T-cell (primary cell): ENCODE measurements at places on chromosomes 7 and 10.

DNA sequence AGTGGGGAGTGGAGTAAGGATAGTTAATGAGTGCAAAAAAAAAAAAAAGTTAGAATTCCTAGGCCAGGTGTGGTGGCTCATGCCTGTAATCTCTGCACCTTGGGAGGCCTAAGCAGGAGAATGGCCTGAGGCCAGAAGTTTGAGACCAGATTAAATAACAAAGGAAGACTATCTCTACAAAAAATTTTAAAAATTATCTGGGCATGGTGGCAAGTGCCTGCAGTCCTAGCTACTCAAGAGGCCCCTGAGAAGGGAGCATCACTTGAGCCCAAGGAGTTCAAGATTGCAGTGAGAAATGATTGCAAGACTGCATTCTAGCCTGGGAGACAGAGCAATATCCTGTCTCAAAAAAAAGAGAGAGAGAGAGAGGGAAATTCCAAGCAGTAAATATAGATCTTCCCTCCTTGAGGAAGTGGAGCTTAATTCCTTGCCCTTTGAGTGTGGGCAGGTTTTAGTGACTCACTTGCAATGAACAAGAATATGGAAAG is 19.5 kb upstream of the CSTF2T start:
- DNase-seq: no peak

DNA sequence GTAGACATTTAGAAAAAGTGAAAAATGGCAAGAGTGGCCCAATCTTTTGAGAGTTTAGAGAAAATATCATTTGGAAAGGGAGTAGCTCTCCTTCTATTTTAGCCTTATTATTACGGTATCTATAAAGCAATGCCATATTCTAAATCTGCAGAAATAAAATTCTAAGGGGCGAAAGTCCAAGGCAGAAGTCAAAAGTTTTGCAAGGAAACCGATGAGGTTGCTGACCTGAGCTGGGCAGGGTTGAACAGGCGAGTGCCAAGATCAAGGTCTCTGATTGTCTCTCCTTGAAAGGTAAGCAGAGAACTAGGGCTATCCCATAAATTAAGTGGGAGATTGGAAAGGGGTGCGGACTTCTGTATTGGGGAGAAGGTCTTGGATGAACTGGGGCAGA is 11.7 kb downstream of the TRIM56 start:
- DNase-seq: no peak

DNA sequence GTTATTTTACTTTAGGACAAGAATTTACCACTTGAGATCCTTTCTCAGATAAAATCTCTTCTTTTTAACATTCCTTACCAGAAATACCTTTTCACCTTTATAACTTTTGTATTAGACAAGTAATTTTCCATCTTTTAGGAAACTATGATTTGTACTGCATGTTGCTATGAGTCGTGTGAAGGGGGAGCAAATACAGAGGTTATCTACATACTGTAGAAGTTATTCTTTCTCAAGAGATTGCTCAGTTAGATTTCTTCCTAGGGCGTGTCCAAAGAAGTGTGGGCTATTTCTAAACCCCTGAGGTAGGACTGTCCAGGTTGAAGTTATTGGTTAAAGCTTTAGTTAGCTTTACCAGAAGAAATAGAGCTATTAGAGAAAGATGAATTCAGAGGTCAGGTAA is 30.2 kb upstream of the ARHGAP12 start:
- DNase-seq: no peak

DNA sequence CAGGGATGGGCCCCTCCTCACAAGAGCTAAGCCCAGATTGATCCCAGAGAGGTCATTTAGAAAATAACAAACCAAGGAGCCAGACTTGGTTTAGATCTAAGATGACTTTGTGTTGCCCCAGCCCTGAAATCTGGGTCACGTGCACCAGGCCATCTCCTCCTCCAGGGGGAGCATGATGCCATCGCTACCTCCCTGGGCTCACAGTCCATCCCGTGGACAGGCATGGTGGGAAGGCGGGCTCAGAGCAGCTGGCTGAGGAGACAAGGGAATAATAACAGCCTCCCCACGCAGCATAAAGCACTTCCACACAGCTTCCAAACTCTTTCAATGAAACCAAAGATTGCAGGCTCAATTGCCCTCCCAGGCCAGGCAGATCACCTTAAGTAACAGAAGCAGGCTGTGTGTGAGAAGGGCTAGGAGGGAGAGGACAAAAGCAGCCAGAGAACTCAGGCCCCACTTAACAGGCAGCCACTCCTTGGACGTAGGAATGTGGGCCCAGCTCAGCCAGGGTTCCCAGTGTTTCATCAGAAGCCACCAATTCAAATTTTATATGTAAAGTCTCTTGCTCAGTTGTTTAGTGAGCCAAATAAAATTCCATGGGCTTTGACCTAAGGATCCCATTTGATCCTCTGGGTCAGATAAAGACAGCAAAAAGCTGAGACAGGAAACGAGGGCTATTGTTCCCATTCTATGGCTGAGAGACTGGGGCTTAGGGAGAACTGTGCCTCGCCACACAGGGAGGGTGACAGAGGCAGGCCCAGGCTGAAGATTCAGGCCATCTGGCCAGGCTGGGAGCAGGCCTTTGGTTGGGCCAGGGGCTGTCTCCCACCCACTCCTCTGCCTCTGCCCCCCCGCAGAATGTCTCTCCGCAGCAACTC is 100.2 kb downstream of the COL13A1 start:
- DNase-seq: no peak

DNA sequence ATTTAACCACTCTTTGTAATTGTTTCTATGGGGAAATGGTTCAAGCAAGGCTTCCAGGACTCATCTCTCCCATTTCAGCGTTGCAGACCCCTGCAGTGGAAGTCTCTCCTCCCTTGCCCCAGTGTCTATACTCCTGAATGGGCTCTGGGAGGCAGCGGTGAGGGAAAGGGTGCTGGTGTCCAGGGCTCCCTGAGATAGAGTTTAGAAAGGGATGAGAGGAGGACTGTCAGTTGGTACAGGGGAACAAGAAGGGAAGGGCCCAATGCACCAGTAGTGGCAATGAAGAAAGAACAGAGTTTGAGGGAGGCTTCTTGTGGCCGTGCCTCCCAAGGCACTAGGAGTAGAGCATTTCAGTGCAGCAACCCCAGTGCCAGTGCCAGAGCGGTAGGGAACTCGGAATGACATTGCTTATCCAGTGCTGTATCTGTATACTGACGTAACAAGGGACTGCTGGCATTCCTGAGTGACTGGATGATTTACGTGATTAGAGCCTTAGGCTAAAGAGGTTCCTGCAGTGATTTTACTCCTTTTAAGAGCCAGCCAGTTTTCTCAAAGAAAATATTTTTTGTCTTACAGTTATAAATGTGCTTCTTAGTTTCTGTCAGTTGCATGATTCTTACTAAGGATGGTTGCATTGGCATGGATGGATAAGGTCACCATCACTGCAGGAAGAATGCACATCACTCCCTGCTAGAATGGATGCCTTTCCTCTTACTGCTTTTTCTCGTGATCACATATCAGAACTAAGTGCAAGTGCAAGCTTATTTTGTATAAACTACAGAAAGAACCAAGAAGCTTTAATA is 28.0 kb downstream of the PRPF18 start:
- DNase-seq: no peak

GRCh38 chr7:44439926-44440325 is 50.5 kb downstream of the NUDCD3 start:
- DNase-seq: no peak

- no peak for DNase-seq
These were observed 99.4 kb upstream of the EFCAB10 start for GRCh38 chr7:105680505-105681187.

GRCh38 chr7:52779004-52779403 is 256.4 kb upstream of the POM121L12 start:
- DNase-seq: no peak

- DNase-seq: no peak
These were observed 10.5 kb downstream of the PLXDC2 start for GRCh38 chr10:19826712-19827111.

DNA sequence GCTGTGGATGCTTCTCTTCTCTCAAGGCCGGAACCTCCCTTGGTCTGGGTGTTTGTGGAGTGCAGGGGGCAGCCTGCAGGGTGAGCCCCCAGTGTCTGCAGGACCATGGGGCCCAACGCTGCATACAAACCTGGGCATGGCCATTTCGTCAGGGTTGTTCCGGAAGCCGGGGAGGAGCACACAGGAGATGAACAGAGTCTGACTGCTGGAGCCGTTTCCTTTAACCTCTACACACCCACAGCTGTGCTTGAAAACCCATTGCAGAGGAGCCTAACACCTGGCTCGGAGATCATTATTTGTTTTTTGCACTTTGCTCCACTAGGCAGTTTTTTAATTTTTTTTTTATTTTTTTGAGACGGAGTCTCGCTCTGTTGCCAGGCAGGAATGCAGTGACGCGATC is 167.6 kb upstream of the INSYN2A start:
- no peak for DNase-seq

GRCh38 chr10:1683649-1684048 is 53.7 kb downstream of the ADARB2 start:
- no peak for DNase-seq

DNA sequence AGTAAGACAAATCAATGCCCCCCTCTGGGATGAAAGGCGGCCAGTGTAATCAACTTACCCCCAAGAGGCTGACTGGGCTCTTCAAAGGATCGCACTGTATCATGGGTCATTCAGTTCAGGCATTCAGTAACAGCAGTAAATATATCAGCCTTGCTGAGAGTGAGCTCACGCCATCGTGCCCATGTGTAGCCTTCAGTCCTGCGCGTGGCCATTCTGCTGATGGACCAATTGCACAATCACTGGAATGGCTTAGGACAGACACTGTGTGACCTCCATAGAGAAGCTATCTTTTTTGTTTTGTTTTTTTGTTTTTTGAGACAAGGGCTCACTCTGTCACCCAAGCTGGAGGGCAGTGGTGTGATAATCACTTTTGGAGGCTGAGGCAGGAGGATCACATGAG is 9.1 kb upstream of the PRKRIP1 start:
- no peak for DNase-seq

GRCh38 chr10:3040069-3040468 is 27.3 kb upstream of the PFKP start:
- DNase-seq: no peak

DNA sequence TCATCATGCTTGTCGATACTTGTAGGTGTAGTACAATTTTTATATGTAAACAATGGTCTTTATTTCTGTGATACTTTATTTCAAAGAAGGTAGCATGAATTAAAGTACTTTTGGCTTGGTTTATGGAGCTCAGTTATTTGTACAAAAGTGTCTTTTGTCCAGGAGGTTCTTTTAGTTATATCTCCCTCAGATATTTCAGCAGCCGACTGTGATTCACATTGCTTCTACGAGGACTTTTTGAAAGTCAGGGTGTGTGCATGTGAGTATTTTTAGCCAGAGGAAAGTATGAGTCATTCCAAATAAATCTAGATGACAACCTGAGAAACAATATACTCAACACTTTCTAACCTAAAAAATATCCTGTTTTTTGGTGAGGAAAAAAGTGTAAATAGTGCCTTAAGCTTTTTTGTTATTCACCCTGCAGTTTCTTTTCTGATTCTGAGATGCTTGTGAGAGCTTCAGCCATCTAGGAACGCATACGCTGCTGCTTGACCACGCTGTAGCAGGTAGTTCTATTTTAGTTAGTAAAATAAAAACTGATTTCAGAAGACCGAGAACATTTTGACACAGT is 595 bp upstream of the SUN1 start:
- DNase-seq: no peak

DNA sequence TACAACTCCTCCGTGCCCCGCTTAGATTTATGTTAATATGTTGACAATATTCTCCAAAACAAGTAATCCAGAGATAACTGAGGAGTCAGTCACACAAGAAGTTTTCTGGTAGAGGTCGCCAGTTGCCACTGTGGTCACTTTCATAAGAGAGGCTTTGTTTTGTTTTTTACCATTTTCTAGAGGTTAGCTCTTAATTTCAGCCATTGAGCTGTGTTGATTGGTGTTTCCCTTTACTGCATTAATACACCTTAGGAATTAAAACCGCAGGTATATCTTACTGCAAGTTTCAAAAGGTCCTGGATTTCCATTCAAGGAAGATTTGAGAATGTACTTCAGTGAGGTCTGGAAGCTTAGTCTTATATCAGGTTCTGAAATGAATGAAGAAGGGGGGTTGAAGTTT is 3.5 kb downstream of the BMI1 start:
- no peak for DNase-seq

DNA sequence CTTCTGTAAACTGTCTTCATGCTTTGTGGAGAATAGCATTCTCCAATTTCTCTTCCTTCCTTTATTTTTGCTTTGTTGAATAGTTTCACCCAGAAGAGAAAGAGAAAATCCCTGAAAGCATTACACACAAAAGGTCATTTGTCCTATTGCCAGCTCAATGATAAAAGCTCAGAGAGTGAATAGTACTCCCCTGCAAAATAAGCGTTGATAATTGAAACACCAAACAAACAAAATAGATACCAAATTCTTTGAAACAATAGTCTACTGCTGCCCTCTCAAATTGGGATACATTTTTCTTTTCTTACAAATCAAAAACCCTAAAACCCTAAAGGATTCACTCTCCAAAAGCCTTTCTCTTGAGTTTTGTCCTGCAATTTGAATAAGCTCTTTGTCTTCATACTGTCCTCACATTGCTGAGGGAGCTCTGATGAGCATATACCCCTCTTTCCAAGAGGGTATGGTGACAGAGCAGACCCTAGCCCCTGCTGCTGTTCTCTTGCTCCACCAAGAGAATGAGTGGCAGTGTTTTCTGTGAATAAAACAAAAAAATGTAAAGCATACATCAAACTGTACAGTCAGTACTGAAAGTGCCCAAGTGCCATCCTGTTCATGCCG is 134.4 kb downstream of the CSTF2T start:
- DNase-seq: no peak

- no peak for DNase-seq
These were observed 19.1 kb upstream of the HKDC1 start for GRCh38 chr10:69201045-69201444.

DNA sequence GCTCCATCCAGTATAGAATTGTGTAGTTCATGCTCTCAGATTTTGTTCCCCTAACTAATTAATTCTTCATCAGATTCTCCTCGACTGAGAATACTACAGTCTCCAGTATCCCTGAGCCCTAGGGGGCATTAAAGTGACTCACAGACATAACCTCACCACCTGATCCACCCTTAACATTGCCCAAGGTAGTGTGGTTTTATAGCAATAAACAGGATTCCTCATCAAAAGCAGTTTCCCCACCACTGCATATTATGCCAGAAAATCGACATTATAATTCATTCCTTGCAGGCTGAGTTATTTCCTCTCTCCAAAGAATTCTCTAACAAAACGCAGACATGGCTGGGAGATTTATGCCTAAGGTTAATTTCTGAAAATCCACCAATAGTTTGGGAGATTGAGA is 1402.5 kb upstream of the CELF2 start:
- no peak for DNase-seq
